Aorta (tissue), 5 donors: ENCODE measurements at places on chromosomes 2 and 18. TPM values are rescaled to one million over a fixed set of nuclear protein-coding genes. Genes with fewer than 3 reads are reported as not detected.

The SESTD1 gene
- total RNA-seq, result 157 TPM

The SERPINB4 gene
- not detected for total RNA-seq

The LCT gene
- not detected for total RNA-seq

The WDR43 gene
- 41.4 TPM for total RNA-seq

The LINC00305 gene
- total RNA-seq, result not detected

The FMNL2 gene
- 53.2 TPM for total RNA-seq

The KCNE4 gene
- total RNA-seq, result 21.5 TPM

The KANSL3 gene
- total RNA-seq, result 49.9 TPM

The IL36A gene
- not detected for total RNA-seq

The COL3A1 gene
- total RNA-seq, result 673 TPM

The DPP10 gene
- total RNA-seq, result not detected

The CIDEA gene
- 0.58 TPM for total RNA-seq

The NT5C1B gene
- total RNA-seq, result not detected

The POTEE gene
- 0.33 TPM for total RNA-seq

The CNGA3 gene
- total RNA-seq, result not detected

The FSHR gene
- not detected for total RNA-seq

The KCNG3 gene
- total RNA-seq, result 0.24 TPM

The FAM117B gene
- total RNA-seq, result 4.3 TPM

The CRYGD gene
- not detected for total RNA-seq

The SERPINB2 gene
- total RNA-seq, result 0.27 TPM

The TDRD15 gene
- 0.15 TPM for total RNA-seq

The CLEC4F gene
- total RNA-seq, result not detected

The EPB41L3 gene
- total RNA-seq, result 116 TPM

The ERFE gene
- total RNA-seq, result 0.96 TPM

The ADCYAP1 gene
- total RNA-seq, result 4.9 TPM

The PTPRN gene
- total RNA-seq, result not detected

The HRH4 gene
- total RNA-seq, result 0.10 TPM

The SH3BP4 gene
- total RNA-seq, result 27.6 TPM

The EHD3 gene
- 28.8 TPM for total RNA-seq

The MROH2A gene
- not detected for total RNA-seq

The DSC1 gene
- total RNA-seq, result not detected

The SPEG gene
- 453 TPM for total RNA-seq

The PIAS2 gene
- 45.5 TPM for total RNA-seq

The SOX11 gene
- total RNA-seq, result 0.03 TPM

The AMER3 gene
- total RNA-seq, result not detected

The CD8B2 gene
- total RNA-seq, result 0.09 TPM

The GPC1 gene
- 32.3 TPM for total RNA-seq

The GYPC gene
- 79.5 TPM for total RNA-seq

The OTOS gene
- not detected for total RNA-seq

The BCL2 gene
- total RNA-seq, result 23.7 TPM

The SERPINB10 gene
- not detected for total RNA-seq

The IL1R1 gene
- total RNA-seq, result 155 TPM

The VIT gene
- total RNA-seq, result 10.0 TPM

The MOB1A gene
- 105 TPM for total RNA-seq

The GCG gene
- 0.62 TPM for total RNA-seq

The ARMC9 gene
- total RNA-seq, result 86.8 TPM

The UGT1A4 gene
- not detected for total RNA-seq

The RESP18 gene
- total RNA-seq, result not detected

The COX5B gene
- total RNA-seq, result 130 TPM

The CELF4 gene
- total RNA-seq, result not detected
